ENCODE measurements at places on chromosomes 6 and 20. TPM values are rescaled to one million over a fixed set of nuclear protein-coding genes. Genes with fewer than 3 reads are reported as not detected.

- no peaks in the 10 kb centered on the region for H3K36me3 ChIP-seq
- no peaks in the 10 kb centered on the region for H3K27me3 ChIP-seq
- no peak overlapping the region for H3K4me3 ChIP-seq
- H3K27ac ChIP-seq, result peak overlapping the region; percentile 16
Observed at GRCh38 chr6:52904562-52905279, 4.8 kb downstream of the GSTA3 start.

- peaks cover 6% of the 10 kb centered on the region for H3K4me1 ChIP-seq
- DNase-seq, result no peak
- H3K27ac ChIP-seq, result no peak overlapping the region
Observed at GRCh38 chr6:41090841-41091761, 18.3 kb downstream of the NFYA start.

GRCh38 chr6:16244446-16244845 lies 6.1 kb downstream of the GMPR start:
- peaks cover 5% of the 10 kb centered on the region for H3K4me1 ChIP-seq
- DNase-seq, result no peak

DNA sequence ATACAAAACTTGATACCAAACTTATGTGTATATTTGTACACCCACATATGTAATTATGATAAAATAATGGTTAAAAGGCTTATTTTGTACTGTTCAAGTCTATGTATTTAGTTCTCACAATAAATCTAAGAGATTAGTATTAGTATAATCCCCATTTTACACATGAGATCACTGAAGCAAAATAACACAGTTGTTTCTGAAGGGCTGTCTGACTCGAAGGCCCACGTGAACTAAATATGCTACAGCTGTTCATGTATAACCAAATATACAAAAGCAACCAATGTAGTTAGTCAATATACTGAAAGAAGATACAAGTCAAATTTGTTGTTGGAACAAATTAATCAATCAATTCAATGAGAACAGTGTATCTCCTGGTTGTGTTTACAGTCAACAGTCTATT lies 959.2 kb downstream of the EPHA7 start:
- H3K27me3 ChIP-seq, result no peaks in the 10 kb centered on the region
- no peak overlapping the region for H3K4me3 ChIP-seq
- no peaks in the 10 kb centered on the region for H3K4me1 ChIP-seq
- H3K36me3 ChIP-seq, result no peaks in the 10 kb centered on the region
- DNase-seq, result no peak

DNA sequence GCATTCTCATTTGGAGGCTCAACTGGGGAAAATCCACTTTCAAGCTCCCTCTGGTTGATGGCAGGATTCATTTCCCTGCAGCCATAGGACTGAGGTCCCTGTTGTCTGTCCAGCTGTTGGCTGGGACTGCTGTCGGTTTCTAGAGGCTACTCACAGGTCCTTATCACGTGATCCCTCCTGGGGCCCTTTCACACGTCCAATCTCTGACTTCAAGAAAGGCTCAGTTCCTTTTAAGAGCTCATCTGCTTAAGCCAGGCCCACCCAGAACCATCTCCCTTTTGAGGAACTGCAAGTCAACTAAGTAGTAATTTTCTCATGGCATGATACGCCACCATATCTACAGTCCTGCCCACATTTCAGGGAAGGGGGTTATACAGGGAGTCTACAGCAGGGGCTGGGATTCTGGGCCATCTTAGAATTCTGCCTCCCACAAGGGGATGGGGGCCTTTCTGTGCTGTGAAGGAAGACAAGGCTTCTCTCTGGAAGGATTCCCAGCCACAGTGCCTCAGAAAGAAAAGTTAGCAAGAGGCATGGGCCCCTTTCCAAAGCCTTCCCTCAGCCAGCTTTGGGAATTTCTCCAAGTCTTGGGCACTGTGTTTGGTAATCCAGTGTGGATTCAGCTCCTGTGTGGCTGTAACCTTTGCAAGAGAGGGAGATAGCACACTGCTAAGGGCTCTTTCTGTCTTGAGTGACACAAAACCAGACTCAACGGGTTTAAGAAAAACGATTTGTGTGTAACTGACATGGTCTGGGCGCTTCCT lies 66.4 kb downstream of the CTCFL start:
- H3K27me3 ChIP-seq, result no peaks in the 10 kb centered on the region
- H3K27ac ChIP-seq, result no peak overlapping the region
- no peaks in the 10 kb centered on the region for H3K36me3 ChIP-seq
- H3K4me3 ChIP-seq, result no peak overlapping the region

The C6orf89 gene
- 92.6 TPM for total RNA-seq

The ZFP57 gene
- not detected for total RNA-seq

The ANGPT4 gene
- 0.57 TPM for total RNA-seq

The SPATA2 gene
- 2.8 TPM for total RNA-seq

Measured in adrenal gland (tissue), 19 donors.